ENCODE measurements at places on chromosomes 5 and 9.
A peak's percentile ranks its signal among the peaks of the same experiment; 100 is the strongest.

DNA sequence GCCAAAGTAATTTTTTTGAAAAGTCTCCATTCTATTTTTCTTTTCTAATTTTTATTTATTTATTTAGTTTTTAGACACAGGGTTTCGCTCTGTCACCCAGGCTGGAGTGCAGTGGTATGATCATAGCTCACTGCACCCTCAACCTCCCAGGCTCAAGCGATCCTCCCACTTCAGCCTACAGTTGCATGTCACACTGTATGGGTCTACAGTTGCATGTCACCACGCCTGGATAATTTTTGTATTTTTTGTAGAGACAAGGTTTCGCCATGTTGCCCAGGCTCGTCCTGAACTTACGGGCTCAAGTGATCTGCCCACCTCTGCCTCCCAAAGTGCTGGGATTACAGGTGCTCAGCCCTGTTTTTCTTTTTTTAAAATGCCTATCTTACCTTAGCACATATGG, 10.7 kb downstream of the FANCC start:
- no peak for DNase-seq

DNA sequence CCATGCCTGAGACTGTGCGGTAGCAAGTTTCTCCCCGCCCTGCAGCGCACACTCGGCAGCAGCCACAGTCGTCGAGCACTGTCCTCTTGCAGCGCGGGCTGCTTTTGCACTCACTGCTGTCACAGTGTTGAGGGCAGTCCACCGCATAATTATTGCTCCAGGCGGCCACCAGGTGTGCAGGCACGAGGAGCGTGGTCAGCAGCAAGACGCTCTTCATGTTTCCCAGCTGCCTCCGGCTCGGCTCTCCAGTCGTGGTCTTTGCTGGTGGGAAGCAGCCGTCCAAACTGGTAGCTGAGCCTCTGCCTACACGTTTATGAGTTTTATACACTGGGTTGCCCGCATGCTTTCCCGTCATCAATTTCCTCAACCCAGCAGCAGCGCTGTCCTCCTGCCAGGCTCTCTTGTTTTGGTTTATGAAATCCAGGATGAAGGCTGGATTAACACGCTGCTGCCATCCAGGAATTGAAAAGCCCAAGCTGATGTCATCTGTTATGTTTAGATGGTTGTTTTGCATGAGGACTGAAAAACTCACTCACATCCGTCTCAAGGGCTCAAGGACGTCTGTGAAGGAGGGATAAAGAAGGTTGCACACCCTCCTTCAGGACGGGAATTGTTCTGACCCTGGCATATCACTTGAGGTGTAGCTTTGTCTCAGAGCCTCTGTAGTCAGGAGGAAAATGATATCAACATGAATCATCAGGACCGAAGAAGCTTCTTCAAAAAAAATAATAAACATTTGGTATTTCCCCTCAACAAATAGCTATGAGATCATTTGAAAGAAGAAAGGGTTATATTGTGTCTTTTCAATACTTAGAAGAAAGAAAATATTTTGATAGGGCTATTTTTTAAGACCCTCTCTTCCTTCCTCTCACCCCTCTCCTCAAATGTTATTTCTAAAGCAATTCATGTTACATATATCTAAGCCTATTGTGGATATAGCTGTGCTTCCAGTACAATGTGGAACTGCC, at the start of gene ESM1:
ESM1 (minus strand) TSS at position 293 of the 968 bp plus-strand sequence; CDS start at position 217, 76 bp downstream.
- no peak for DNase-seq

DNA sequence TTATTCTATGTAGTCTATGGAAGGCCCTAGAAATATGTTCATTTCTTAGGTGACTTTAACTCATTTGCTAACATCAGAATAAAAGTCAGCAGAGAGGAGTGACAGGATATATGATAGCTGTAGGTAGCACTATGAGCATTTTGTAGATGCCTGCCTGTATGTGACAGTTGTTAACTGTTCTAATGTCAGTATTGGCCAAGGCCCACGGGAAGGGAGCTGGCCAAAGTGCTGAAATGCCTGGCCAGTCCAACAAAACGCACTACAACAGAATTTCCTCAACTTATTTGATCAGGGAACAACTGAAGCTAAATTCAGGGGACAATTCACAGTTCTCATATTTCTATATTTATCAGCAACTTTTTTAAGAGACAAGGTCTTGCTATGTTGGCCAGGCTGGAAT, 20.8 kb downstream of the SV2C start:
- DNase-seq = peak; percentile 71

DNA sequence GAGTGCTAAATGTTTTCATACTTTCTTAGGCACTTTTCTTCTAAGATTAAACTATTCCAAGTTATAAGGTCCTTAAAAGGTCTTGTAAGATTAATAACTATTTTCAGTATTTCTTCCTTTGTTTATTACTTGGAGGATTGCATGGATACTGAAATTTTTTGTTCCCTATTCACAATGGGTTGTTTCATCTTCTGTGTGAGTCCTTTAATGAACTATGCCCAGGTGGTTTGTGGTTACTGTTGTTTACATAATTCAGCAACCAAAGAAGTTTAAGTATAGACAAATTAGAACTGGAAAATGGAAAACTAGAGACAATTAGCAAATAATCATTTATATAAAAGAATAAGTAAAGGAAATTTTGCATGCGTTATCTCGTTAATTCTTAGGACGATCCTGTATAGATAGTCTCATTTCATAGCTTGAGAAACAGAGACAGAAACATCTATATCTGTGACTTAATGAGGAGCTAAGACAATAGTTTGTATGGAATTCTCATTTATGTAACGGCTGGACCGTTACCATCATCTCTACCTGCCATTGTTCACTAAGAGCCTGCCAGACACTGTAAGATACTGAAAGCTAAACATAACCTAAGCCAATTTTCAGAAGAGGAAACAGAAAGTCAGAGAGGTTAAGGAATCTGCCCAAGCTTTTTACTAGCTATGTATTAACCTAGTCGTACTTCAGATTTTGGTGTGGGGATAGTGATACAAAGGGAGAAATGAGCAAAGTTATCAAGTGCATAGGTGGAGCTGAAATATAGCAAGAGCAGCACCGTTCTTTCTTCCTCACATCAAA, 148.2 kb downstream of the PAM start:
- no peak for DNase-seq

DNA sequence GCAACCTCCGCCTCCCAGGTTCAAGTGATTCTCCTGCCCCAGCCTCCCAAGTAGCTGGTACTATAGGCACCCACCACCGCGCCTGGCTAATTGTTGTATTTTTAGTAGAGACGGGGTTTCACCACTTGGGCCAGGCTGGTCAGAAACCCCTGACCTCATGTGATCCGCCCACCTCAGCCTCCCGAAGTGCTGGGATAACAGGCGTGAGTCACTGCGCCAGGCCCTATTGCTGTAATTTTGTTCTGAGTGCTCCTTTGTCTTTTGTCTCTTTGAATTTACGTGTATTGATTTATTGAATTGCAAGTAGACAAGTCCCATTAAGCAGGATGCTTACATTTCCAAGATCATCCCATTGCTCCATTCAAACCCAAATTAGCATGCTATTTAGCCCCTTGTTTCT, 186.7 kb downstream of the MSX2 start:
- DNase-seq = no peak

DNA sequence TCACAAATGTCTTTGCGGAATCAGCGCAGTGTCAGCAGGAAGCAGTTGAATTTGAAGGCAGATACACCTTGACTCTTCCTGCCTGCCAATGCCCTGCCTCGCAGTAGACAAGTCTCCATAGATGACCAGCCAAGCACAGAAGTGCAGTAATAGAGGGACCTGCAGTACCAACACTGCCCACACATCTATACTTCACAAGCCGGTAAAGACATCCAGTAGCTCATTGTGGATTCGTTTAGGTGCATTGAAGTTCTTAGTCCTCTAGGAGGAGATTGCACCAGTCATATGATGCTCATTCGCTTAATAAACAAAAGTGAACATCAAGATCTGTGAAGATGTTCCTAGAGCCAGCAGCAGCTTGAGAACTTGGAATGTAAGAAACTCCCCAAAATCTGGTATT, 7.1 kb upstream of the IFNA2 start:
- DNase-seq = no peak

DNA sequence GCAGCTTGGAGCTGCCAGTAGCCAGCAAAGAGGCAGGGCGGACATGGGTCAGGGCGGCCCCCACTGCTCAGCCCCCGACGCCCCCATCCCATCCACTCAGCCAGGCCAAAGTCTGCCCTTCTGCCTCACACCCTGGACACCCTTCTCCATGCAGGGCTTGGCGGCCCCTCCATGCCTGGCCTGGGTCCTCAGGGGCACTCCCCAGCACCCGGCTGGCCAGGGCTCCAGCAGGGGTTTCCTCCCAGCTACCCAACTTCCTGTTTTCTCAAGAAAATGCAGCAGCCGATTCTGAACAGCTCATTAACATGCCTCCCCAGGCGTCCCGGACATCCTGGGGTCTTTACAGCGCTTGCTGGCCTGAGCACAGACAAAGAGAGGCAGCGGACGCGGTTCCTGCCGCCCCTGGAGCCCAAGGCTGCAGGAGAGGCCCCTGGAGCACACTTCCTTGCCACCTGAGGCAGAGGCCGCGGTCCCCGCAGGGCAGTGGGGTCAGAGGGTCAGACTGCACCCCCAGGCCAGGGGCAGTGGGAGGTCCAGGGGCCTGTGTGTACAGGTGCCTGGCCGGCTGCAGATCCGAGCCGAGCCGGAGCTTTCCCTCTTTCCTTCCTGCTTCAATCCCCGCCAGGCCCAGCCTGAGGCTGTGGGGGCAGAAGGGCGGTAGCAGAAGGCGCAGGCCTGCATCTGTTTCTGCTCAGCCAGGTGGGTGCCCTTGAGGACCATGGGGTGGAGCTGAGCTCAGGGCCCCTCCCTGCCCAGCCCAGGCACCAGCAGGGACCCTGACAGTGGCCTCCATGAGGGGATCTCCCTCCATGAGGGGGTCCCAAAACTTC, 18.7 kb upstream of the NRARP start:
- peak; percentile 62 for DNase-seq

GRCh38 chr9:114276908-114277821, 45.7 kb upstream of the ORM1 start:
- peak; percentile 20 for DNase-seq

DNA sequence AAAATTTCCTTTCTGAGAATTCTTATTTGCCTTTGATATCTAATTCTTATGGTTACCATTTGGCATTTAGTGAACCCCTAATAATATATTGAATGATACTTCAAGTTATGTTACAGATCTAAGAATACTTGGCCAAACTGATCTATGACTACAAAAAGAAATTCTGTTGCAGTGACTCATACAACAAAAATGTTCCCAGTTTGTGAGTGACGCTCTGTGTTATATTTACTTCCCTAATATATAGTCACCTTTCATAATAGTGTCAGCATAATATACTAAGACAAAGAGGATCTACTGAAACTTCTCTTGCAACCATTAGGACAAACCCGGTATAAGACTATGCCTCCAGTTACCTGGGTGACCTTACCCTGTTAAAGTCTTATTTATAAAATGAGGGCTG, 216.9 kb upstream of the TLX3 start:
- no peak for DNase-seq

DNA sequence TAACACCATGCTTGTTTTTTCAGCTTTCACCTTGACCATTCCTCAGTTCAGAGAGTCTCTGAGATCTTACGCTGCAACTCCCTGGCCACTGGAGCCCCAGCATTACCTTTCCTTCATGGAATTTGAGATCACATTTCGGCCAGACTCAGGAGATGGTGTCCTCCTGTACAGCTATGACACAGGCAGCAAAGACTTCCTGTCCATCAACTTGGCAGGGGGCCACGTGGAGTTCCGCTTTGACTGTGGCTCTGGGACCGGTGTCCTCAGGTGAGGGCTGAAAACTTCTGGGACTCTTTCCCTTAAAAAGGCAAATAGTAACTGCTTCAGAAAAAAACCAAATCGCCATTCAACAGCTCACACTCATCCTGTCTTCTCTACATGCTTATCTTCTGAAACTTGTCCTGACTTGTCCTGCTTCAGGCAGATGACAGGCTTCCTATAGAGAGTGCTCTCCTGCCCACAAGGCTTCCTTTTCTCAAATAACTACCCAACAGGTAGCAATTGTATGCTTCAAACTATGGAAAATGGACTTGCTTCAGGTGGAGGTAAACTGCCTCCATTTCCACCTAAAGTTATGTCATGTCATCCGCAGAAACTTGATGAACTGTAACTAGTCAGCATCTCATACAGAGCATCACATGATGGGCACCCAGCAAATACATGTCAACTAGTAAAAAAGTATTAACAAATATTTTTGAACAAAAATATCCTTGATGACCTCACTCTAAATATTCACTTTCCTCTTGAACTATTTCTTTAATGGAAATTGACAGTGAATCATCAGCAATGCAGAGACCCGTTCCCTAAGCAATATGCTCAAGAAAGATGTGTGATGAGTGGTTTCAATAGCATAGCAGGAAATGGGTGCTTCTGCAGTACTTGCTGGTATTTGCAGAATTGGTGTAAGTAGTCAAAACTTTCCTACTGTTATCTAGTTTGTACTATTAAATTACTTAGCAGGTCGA, 129.2 kb downstream of the LIFR start:
- no peak for DNase-seq

- no peak for DNase-seq
Measured at GRCh38 chr5:139756971-139757370, 38.6 kb upstream of the PSD2 start.

GRCh38 chr9:18795947-18796671, 236.9 kb downstream of the SAXO1 start:
- no peak for DNase-seq

DNA sequence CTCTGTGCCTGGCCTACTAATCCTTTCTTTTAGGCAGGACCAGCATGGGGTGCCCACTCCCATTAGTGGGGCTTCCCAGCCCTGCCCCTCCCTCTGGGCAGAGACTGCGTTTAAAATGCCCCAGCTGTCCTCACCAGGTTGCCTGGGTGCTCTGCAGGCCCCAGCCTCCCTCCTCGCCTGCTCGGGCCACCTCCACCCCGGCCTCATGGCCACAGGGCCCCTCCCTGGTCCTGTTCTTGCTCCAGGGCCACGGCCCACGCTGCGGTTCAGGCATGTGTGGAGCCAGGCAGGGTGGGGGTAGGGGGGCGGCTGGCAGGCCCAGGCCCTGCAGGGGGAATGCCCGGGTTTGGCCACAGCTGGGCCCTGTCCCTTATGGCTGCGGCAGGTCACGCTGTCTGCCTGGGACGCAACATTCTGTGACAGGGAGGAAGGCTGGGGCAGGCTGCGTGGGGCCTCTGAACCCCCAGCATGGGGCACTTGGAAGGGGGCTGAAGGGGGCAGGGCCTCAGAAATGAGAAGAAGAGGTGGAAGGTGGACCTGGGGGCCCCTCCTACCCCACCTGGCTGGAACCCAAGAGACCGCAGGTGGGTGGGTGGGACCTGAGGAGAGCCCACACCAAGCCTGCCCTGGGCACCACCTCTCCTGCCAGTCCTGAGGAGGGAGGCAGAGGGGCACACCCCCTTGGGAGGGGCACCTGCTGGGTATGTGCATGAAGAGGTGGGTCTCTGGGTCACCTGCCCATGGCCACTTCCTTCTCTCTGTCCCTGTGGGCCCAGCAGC, at the start of gene LCN12:
LCN12 (plus strand) TSS at position 733 of the 780 bp plus-strand sequence. CDS start 55 bp downstream, outside the sequence.
- DNase-seq = no peak

DNA sequence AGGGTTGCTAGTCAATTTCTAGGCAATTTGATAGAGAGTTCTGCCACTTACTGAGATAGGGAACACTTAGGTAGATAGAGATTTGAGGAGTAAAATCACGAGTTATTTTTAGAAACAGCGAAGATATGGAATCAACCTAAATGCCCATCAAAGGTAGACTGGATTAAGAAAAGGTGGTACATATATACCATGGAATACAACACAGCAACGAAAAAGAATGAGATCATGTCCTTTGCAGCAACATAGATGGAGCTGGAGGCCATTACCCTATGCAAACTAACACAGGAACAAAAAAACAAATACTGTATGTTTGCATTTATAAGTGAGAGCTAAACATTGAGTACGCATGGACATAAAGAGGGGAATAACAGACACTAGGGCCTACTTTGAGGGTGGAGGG, 9.7 kb downstream of the ELL2 start:
- DNase-seq = no peak

Data from ecto neural progenitor cell (in vitro differentiated cells).